ENCODE measurements at places on chromosomes 4 and X.

DNA sequence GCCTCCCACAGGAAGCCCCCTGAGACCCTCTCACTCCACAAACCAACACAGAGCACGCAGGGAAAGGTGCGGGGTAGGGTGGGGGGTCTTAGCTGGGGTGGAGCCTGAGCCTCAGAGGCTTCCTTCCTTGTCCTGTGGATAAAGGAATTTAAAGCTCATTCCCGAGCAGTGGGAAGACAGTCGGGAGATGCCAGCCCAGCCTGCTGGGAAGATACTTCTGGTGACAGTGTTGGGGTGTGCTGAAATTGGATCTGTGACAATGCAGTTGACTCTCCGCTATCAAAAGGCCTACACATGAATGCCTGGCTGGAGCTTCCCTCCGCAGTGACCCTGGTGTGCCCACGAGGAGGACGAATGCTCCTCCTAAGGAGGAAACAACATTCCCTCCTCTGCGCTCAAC, 45.5 kb downstream of the JAKMIP1 start:
- DNase-seq, result no peak

DNA sequence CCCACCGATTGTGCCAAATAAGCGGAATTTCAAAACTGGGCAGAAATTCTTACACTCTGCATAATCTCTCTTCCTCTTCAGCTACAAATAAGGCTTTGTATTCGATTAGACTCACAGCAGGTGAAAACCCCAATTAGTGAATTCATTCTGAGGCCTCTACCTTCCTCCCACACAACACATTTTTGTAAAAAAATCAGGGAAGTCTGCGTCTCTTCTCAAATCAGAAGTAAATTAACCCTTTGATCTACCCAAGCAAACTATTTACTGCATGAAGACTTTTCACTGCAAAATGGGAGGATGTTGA, 200.6 kb upstream of the FTHL17 start:
- DNase-seq, result no peak

DNA sequence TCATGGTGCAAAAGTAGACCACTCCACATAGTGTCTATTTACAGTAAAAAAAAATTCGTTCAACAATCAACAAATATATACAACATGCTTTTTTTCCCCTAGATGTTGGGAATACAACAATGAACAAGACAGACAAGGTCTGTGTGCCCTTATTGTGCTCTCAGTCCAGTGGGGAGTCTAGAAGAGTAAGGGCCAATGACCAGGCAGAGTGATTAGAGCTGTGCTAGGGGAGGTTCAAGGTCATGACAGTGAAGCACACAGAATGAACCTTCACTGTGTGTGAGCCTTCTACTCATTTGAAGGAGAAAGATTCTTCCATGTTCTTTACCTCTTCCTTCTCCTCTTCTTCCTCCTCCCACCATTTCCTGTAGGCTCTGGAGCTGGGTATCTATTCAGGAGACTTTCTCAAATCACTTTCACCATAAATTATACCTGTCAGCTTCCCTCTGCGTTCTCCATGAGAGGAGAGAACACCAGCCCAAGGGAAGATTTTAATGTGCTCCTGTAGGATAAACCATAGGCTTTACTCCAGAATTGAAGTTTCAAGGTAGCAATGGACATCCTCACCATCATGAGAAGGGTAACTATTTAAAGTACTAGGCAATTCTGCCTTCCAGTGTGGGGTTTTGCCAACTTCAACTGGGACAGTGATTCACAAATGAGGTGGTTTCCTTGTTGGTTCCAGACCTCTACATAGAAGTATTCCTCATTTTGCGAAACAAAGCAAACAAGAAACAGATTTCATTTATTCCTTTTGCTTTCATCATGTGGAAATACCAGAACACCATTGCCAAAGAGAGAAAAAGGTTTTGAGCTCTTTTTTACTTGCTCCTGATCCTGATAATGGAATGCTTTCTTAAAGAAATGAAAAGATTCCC, 246.9 kb upstream of the GPC4 start:
- no peak for DNase-seq

DNA sequence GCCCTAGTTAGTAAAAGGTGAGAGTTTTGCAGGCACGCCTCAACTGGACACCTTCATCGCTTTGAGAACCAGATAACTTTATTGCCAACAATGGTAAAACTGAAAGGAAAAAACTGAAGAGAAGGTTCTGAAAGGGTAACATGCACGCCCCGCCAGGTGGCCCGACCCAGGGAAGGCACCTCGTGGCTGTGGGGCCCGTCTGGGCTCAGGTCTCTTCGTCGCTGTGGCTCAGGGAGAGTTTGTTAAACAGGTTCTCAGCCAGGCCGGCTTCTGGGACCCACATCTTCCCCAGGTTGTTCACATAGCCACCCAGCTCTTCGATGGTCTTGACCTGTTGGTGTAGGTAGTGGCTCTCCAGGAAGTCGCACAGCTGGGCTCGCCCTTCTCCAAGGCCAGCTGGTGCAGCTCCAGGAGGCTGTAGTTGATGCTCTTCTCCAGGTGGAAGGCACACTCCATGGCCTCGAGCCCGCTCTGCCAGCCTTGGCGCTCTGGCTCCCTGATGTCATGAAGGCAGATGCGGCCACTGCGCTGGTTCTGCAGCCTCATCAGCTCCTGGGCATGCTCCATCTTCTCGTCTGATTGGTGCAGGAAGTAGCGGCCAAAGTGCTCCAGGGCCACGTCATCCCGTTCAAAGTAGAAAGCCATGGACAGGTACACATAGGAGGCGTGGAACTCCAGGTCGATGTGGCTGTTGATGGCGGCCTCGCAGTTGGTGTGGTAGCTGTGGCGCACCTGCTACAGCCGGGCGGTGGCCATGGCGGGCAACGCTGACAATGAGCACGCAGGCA, 69.7 kb downstream of the FAM47C start:
- no peak for DNase-seq

DNA sequence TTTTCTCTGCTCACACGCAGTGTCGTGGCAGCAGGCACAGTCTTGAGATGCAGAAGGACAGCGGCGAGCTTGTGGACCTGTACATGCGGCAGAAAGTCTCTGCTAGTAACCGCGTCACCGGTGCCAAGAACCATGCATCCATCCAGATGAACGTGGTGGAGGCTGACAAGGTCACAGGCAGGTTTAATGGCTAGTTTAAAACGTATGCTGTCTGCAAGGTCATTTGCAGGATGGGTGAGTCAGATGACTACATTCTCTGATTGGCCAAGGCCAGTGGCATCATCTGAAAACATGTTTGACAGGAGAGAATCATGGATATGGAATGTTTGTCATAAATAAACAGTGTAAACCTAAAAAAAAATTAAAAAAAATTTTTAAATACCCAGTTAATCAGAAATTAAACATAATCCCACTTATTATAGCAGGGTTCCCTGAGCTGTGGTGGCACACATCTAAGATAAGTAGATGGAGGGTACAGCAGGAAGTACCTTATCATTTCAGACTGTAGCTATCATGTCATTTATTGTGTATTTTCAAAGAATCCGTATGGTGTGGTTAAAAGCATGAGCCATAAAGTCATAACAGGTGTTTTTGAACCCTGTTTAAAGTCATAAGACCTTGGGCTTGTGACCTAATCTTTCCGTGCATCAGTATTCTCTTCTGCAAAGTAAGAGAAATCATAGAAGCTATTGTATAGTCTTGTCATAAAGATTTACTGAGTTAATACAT, 7.5 kb upstream of the BMP2K start:
- no peak for DNase-seq

GRCh38 chr4:158995040-158995439, 107.8 kb upstream of the RAPGEF2 start:
- no peak for DNase-seq

DNA sequence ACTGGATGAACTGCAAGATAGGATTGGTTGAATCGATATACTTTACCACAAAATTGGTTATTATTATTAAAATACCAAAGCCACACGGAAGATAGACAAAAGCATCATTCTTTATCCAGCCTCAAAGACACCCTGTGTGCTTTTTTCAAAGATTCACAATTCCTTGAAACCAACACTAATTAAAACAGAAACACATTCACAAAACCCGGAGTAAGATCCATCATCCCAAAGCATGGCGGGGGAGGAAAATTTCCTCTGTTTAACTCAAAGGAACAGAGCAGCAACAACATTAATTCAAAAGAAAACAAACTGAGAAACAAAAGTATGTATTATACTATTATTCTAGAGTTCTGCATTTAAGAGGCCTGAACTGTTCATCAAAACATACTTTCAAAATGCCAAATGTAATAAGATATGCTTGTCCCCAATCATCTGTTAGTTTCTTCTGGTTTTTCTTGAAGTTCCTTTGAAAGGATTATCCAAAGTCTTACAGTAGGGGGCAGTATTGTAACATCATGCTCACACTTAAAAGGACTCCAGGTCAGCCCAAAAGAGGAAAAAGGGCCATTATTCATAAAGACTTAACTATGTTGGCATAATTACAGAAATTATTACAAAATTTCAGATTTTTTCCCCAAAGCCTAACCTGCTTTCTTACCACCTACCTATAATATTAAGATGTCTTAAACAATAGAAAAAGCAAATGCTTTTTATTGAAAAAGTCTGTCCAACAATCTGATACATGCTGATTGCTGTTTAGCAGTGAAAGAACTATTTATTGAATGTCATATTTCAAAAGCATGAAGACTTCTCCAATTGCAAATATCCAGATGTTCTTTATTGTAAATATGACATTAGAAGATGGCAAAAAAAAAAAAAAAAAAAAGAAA, 168.7 kb downstream of the SCFD2 start:
- DNase-seq, result no peak

DNA sequence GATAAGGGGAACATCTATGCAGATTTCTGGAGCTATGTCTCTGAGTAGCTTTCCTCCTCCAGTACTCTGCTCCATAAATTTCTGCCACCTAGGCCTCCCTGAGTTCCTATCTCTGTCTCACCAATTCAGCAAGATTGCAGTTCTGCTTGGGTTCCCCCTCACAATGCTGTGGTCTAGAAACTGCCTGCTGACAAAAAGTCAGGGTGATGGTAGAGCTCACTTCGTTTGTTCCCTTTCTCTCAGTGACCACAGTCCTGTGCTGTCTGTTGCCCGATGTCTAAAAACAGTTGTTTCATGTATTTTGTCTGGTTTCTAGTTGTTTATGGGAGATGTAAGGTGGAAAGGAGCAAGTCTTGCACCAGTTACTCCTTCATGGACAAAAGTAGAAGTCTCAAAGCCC, 41.1 kb downstream of the AMMECR1 start:
- no peak for DNase-seq

- DNase-seq, result no peak
These were observed 41.6 kb upstream of the ACSL4 start for GRCh38 chrX:109774706-109775105.

- peak; percentile 39 for DNase-seq
These were observed 482 bp downstream of the GSTCD start for GRCh38 chr4:105709081-105709450.

- DNase-seq, result no peak
These were observed at the start of gene DMD for GRCh38 chrX:33211356-33212260. TSS of gene DMD (minus strand) at chrX:33211549. CDS start at chrX:33211312, 237 bp downstream.

GRCh38 chr4:89752932-89753598, 83.9 kb downstream of the SNCA start:
- DNase-seq, result no peak

GRCh38 chr4:37623125-37623524, 63.1 kb downstream of the RELL1 start:
- no peak for DNase-seq

GRCh38 chrX:132452911-132453550, 35.8 kb downstream of the MBNL3 start:
- no peak for DNase-seq

DNA sequence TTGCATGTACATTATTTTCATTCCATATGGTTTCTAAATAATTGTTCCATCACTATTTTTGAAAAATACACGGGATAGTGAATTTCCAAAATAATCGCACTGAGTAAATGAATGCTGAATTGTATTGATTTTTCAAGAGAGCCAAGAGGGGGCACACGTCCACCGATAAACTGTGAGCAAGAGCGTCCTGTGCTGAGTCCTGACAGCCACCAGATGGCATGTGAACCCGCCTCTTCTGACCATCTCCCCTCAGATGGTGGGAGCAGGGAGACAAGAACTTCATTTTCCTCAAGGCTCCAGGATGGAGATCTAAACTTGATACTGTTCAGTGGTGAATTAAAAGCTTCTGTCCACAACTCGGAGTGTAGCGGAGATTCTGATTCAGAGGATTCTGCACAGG, 30.6 kb upstream of the IL9R start:
- DNase-seq, result no peak

DNA sequence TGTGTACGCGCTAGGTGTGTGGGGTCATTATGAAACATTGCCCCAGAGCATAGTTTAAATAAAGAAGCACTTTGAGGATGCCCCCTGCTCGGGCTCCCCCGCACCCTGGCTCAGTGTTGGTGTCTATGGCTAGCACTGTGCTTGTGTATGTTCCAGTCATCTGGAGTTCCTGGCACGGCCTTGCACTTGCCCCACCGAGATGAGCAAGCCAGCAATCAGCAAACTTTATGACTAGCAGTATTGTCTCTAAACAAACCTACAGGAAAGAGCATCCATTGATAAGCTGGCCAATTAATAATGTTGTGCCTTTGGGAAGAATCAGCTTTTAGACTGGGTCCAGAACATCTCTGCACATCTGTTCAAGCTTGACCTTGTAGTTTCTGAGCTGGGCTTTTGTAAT, 707 bp upstream of the SHROOM4 start:
- no peak for DNase-seq

- no peak for DNase-seq
These were observed 50.8 kb downstream of the ANXA3 start for GRCh38 chr4:78602334-78602733.

DNA sequence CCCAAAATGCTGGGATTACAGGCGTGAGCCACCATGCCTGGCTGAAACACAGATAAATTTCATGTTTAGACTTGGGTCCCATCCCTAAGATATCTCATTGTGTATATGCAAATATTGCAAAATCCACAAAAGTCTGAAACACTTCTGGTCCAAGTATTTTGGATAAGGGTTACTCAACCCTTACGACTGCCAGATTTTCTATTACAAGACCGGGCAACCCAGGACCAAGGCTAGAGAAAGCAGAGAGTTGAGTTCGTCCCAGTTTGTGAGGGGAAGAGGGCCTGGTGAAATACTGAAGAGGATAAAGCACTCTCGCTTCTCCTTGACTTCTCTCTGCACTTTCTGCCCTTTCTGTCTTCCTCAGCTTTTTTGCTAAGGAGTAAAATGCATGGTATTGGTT, 34.5 kb downstream of the ZFX start:
- no peak for DNase-seq

- DNase-seq, result no peak
These were observed 72.1 kb downstream of the HPGD start for GRCh38 chr4:174449944-174450785.

DNA sequence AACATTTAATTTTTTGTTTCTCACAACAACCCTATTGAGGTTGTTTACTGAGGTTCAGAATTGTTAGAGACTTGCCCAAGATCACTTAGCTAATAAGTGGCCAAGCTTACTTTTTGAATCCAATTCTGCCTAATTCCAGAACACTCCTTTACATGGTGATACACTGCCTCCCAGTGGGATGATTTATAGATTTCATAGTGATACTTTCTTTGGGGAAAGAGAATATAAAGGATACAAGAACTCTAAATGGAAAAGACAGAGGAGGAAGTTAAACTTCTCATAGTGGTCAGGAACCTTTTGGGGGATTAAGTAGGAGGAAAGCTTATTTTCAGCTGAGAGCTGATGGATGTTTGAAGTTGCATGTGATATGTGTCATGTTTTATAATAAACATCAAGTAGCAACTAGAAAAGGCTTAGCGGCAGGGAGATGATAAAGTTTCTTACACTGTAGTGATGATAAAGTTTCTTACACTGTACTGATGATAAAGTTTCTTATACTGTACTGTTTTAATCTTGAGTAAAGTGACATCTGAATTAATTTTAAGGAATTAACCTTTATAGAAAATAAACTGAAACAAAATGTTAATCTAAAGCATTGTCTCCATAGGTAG, 15.3 kb downstream of the STAG2 start:
- DNase-seq, result no peak
